ENCODE measurements at places on chromosomes 4 and X.
A peak's percentile ranks its signal among the peaks of the same experiment; 100 is the strongest.

DNA sequence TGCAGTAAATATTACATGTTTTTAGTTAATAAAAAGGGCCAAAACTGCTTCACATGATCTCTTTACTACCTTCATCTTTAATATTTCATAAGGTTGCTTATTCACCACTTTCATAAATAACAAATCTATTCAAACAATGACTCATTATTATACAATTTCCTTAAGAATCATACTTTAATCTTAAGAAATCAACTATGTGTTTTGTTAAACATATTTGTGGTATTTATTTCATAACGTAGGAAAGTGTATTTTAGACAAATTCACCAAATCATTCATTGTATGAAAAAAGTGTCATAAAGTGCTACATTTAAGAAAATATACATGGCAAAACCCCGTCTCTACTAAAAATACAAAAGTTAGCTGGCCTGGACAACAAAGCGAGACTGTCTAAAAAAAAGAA lies 150.5 kb upstream of the RXFP1 start:
- no peak for DNase-seq

DNA sequence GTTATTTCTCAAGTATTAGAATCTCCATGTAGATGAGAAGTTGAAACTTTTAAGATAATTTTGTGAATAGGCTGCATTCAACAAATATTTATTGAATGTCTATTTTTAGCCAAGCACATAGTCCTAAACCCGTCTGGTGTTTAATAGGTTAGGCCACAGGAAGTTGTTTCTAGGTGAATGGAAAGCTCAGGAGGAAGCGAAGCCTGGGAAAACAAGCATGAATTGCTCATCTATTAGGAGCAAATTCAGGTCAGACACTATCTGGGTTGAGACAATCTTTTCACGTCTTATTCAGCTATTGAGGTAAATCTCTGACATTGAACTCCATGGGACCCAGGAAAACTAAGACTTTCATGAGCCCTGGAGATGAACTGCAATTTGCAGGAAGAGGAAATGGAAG lies 43.1 kb upstream of the FREM3 start:
- no peak for DNase-seq

- DNase-seq: no peak
Observed at GRCh38 chrX:30680618-30681017, 27.4 kb downstream of the GK start.

DNA sequence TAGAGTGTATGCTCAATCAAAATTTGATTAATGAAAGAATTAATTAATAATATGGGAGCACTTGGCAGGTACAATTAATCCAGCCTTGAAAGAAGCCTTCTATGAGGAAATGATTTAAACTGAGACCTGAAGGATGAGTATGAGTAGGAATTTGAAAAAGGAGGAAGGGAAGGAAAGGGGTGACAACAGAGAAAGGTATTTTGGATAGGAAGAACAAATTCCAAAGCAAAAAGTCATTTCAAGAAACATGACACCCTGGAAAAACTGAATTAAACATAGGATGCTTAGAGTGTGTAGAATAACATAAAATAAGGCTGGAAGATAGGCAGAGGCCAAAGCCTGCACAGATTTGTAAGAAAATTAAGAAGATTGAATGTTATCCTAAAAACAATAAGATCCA lies 29.6 kb downstream of the PHOX2B start:
- DNase-seq: no peak

DNA sequence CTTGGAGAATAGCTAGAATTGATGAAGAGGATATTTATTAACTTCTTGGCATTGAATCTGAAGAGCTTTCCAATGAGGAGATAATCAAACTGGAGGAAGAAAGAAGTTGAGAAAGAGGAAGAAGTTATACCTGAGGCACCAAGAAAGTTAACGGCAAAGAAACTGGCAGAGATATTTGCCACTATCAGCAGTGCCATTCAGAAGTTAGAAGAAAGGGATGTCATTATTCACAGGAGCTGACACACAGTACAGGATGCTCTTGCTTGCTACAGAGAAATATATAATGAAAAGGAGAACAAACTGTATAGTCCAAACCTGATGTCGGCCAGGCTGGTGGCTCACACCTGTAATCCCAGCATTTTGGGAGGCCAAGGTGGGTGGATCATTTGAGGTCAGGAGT lies 64.5 kb downstream of the MCUB start:
- DNase-seq: no peak

DNA sequence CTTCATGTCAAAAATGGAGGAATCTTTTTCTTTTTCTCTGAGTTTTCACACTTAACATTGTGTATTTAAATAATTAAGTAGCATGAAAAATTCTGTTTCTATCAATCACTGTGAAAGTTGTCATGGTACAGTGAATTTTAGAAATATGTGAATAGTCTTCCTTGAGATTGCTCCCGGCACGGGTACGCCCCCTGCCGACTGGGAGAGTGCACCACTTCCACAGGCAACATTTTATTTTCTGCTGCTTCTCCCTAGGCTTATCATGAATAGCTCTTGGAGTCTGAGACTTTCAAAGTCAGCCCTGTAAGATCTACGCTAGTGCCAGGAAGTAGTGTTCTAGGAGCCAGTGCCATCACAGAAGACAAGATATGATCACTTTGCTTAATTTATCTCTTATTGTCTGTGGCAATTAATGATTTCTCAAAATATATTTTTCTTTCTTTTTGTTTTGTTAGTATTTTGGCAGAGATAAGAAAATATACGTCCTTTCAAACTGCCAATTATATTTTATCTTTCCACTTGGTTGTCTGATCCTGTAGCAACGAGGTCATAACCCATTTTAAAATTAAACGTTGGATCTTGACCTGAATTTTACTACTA lies 763.8 kb upstream of the AADAT start:
- DNase-seq: peak; percentile 46

GRCh38 chr4:122762520-122762919 lies 30.0 kb downstream of the BBS12 start:
- DNase-seq: peak; percentile 16

Measured in inflammatory macrophage (primary cell).